ENCODE measurements at places on chromosomes 5 and 9. TPM values are rescaled to one million over a fixed set of nuclear protein-coding genes. Genes with fewer than 3 reads are reported as not detected.

The SAPCD2 gene
- total RNA-seq = 2.8 TPM

The ST8SIA4 gene
- 4.6 TPM for total RNA-seq

The FBXO10 gene
- total RNA-seq = 5.1 TPM

The FOXE1 gene
- not detected for total RNA-seq

The ACO1 gene
- total RNA-seq = 47.1 TPM

The SHOC1 gene
- not detected for total RNA-seq

GRCh38 chr5:107381189-107381856, 289.4 kb downstream of the EFNA5 start:
- DNase-seq = no peak

GRCh38 chr9:16211946-16212345, 658.5 kb downstream of the BNC2 start:
- no peak for DNase-seq

- no peak for DNase-seq
Observed at GRCh38 chr9:75889977-75890471, 449 bp upstream of the PCSK5 start.

- DNase-seq = no peak
Observed at GRCh38 chr5:36013182-36013581, 22.0 kb upstream of the UGT3A1 start.

GRCh38 chr9:38251036-38251860, 141.3 kb upstream of the ALDH1B1 start:
- DNase-seq = no peak

DNA sequence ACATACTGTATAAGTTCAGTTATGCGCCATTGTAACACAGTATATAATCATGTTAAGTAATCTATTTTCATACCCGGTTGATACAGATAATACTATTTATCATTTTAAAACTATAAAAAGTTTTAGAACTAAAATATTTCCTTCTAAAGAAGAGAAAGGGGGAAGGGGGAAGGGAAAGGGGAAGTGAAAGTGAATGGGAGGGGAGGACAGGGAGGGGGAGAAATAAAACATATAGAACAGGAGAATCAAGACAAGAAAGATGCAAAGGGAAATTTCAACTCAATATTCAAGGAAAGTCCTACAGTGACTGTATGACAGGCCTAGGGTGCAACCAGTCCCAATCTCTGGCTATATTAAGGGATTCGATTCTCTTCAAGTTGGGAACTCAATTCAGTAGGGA, 1278.8 kb downstream of the MAT2B start:
- DNase-seq = no peak

GRCh38 chr5:39495227-39495626, 70.4 kb upstream of the DAB2 start:
- no peak for DNase-seq

DNA sequence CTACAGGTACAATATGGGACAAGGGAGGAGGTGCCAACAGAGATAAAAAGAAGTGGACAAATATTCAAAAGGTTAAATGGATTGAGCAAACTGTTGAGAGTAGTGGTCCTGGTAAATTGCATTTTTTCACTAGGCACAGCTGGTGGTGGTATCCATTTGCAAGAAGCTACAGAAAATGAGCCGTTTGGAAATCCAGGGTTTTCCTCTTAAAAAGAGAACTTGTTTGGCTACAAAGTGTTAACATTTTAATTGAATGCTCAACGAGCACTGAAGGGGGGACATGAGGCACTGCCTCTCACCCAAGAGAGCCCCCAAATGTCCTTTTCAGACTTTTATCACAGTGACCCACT, 491 bp upstream of the ZCCHC9 start:
- DNase-seq = no peak

GRCh38 chr9:125747765-125748445, 732 bp downstream of the PBX3 start:
- DNase-seq = no peak

GRCh38 chr9:9791611-9792010, 821.2 kb downstream of the PTPRD start:
- DNase-seq = no peak

Measured in breast epithelium (tissue), 4 donors.